ENCODE measurements at places on chromosomes 13 and 19.

DNA sequence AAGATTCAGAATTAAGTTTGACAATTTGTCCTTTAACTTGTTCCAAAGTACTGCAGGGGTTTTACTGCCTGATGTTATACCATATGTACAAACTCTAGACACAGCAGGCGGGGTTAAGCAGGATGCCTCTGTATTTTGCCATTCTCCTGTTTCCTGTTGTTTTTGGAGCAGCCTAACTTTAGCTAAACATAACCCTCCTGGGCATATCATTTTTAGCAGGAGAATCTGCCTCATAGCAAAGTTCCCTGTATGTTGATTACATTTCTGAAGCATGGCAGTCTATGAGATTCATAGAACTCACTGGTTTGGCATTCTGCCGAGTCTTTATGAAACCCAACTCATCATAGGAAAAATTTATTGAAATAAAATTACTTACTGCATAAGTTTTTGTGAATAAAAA, 5.2 kb downstream of the LHFPL6 start:
- no peak for DNase-seq

DNA sequence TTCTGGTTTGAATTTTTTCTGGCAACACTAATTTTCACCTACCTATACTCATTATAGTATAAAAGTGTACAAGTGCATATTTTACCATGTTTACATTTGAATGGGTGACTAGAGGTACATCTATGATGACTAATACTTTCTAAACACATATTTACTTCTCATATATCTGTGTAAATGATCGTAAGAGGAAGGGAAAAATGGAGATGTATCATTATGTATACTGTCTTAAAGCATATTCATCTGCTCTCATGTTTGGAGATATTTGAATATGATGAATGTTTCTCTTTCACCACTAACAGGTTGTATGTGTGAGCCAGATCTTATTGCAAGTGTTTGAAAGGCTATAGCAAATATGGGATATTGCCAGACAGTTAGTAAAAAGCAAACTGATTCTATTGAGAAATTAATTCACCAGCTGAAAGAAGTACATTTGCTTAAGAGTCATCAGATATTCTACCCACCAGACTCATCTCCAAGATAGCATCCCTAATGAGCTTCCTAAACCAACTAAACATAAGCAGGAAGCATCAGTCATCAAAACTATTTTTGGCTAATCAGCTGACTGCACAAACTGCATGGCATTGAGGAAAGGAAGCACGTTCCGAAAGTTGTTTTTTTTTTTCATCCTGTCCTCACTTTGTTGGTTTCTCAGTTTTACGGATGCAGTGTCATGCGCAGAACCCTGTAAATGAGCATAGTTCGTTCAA, 738.2 kb downstream of the GPC5 start:
- DNase-seq = no peak

- DNase-seq = no peak
These were observed 46.8 kb downstream of the LATS2 start for GRCh38 chr13:21014502-21015170.

DNA sequence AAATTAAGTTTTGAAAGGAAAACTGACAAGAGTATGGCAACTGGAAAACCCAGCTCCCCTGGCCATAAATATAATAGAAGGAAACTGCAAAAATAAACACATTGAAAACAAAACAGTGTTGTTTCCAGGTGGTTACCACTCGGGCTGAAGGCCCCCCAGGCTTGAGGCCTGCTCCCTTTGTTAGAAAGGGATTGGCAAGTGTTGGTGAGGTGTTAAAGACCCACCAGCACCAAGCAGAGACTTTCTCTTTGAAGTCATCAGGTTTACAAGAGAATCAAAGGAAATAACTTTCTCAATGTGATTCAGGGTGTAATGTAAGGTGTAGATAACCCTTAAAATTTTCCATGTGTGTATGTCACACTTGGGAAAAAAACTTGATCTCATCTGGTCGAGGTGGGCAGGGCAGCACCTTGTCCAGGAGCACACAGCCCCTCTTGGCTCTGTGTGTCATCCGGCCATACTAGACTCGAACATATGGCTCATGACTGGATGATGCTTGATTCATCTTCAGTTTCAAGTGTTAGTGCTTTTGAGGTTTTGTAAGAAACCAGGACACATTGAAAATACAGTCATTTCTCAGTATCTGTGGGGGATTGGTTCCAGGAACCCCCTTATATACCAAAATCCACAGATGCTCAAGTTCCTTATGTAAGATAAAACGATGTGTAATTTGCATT, 7.8 kb downstream of the ACTN4 start:
- no peak for DNase-seq

DNA sequence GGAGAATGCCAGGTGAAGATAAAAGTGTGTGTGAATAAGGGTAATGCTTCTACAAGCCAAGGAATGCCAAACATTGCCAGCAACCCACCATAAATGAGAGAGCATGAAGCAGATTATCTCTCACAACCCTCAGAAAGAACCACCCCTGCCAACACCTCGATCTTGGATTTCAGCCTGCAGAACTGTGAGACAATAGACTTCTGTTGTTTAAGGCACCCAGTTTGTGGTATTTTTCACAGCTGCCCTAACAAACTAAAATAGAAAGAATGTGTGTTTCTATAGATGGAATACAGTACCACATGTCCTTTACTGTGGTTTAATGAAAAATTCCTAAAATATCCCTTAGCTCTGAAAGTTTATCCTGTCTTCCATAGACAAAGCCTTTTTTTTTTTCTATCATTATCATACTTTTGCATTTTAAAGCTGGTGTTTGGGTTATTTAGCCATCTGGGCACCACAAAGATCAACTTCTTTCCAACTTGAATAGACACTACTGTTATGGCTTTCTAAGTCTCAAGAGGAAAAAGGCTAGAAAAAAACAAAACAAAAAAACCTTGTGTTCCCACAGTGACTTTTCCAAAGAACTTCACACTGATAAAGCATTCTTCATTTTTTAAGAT, 505.6 kb downstream of the KCTD12 start:
- DNase-seq = no peak

GRCh38 chr19:18480006-18480691, 41.7 kb downstream of the ELL start:
- no peak for DNase-seq

- no peak for DNase-seq
These were observed 265.1 kb upstream of the EDNRB start for GRCh38 chr13:78183732-78184131.

DNA sequence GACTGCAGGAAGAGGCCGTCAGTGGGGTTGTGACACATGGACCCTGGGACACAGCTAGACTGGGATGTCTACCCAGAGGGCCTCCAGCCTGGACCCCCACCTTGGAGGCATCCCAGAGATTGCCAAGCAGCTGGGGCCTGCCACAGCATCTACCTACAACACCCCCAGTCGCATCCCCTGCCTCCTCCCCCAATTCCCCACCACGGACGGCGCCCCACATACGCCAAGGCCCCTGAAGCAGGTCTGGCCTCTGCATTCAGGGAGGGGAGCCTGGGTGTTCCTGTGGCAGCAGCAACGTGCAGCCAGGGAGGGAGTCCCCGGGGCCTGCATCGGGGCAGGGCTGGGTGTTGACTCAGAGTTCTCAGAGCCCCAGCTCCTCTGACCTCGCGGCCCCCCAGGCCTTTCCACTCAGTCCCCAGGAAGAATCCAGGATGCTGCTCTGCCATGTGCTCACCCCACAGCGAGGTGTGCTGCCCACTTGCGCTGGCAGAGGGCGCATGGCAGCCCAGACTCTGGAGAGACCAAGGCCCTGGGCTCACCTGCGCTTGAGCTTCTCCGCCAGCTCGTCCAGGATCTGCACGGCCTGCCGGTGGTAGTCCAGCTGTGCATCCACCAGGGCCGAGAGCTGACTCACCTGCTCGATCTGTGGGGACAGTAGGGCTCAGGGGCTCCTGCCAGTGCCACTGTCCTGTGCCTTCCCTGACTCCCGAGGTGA, 19.6 kb downstream of the MPND start:
- no peak for DNase-seq

Measured in stimulated activated CD8-positive, alpha-beta memory T cell treated with anti-CD3 and anti-CD28 coated beads, Interleukin-7, amount 100 ng/mL, for 1 hour (primary cell).